ENCODE measurements at places on chromosomes 3 and 15. TPM values are rescaled to one million over a fixed set of nuclear protein-coding genes. Genes with fewer than 3 reads are reported as not detected.
A peak's percentile ranks its signal among the peaks of the same experiment; 100 is the strongest.

The SOX2 gene
- 0.35 TPM for total RNA-seq

- DNase-seq, result no peak
Observed at GRCh38 chr15:84722628-84723027, 6.7 kb upstream of the SEC11A start.

GRCh38 chr3:71689291-71689690 is 35.9 kb downstream of the EIF4E3 start:
- DNase-seq, result no peak

DNA sequence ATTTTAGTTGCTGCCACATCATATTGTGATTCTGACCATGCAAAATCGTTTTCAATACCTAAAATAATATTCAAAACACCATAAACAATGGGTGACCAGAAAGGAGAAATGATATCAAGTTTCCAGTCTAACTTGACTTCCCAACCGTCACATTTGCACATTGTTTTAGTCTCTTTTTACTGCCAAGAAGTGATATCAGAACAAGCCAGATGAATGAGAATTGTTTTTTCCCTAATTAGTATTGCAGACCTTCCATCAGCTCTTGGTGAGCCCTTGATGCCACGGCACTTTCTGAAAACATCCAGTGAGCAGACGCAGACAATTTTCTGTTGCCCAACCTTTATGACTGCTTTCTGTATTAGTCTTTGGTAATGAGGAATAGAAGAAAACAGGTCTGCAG is 62.5 kb downstream of the SPATA16 start:
- no peak for DNase-seq

GRCh38 chr3:65677486-65678010 is 361.2 kb downstream of the MAGI1 start:
- DNase-seq, result no peak

The SNRPA1 gene
- total RNA-seq, result 56.4 TPM

DNA sequence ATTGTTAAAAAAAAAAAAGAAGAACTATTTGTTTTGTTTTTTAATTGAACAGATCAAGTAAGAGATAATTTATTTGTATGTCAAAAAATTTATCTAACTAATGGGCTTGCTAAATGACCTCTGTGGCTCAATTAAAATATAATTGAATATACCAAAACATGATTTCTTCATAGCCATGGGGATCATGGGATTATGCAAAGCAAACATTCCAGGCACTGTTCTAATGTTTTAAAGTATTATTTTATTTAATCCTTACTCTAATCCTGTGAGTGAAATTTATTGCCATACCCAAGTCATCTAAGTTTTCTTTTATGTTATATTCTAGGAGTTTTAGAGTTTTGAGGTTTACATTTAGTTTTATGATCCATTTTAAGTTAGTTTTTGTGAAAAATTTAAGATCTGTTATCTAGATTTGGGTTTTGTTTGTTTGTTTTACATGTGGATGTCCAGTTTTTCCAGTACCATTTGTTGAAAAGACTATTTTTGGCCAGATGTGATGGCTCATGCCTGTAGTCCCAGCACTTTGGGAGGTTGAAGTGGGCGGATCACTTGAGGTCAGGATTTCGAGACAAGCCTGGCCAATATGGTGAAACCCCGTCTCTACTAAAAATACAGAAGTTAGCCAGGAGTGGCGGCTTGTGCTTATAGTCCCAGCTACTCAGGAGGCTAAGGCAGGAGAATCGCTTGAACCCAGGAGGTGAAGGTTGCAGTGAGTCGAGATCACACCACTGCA is 52.3 kb upstream of the CNOT10 start:
- DNase-seq, result no peak

GRCh38 chr3:9884555-9885165 is 4.6 kb upstream of the CIDEC start:
- DNase-seq, result peak; percentile 82

DNA sequence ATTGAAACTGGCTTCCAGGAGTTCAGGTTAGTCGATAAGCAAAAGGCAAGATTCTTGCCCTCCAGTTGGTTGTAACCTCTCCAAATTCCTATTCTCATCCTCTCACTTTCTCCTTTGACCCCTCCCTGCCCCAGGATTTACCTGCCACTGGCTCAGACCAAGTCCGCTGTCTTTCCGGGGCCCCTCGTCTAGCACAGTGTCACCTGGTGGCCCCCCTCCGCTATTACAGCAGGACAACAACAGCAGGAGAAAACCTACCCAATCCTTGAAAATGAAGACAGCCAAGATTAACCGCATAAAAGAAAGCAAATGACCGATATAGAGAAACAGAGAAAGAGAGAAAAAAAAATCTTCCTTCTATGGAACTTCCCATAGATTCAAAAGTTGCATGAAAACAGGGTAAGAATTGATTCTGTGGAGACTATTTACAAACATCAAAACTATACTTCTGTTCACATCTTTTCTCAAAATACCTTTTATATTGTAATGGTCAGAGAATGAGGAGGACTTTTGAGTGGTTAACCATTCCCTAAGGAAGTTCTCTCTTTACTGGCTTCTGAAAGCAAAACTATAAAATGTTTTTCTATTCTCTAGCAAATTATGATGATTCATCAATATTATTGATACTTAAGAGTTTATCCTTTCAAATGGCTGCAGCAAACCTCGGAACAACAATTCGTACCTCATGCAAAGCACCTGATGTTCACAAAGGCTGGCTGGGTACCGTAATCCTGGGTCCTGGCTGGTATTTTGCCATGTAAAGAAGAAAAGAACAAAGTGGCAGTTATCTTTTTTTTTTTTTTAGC is 10.0 kb upstream of the ST8SIA2 start:
- no peak for DNase-seq

DNA sequence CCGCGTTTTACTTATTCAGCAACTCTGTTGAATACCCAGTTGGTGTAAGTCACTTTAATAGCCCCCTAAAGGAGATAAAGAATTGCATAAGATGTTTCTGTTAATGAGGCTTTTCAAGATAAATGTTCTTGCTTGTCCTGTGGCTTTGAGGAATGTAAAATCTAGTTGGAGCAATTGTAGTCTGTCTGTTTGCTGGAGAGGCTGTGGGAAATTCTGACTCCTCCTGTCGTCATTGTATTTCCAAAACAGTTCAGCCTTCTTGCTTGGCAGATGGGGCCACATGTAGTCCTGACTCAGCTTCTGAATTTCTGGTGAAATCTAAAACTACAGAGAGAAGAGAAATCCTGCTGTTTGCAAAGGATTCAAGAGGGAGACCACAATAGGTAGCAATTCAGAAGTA is 114.4 kb downstream of the RYR3 start:
- peak; percentile 20 for DNase-seq

GRCh38 chr15:73956743-73957135 is 30.5 kb downstream of the LOXL1 start:
- peak; percentile 62 for DNase-seq

The TRAK1 gene
- total RNA-seq, result 25.4 TPM

GRCh38 chr15:70528816-70529215 is 234.5 kb downstream of the UACA start:
- no peak for DNase-seq

The NLGN1 gene
- 44.8 TPM for total RNA-seq

Measured in uterus (tissue), 4 donors.